ENCODE measurements at places on chromosomes 3 and 15. TPM values are rescaled to one million over a fixed set of nuclear protein-coding genes. Genes with fewer than 3 reads are reported as not detected.

The CHL1 gene
- total RNA-seq, result 10.0 TPM

The TP63 gene
- 190 TPM for total RNA-seq

The SKIC8 gene
- total RNA-seq, result 38.3 TPM

- no peak for ATAC-seq
Observed at GRCh38 chr15:48553559-48553958, 92.0 kb downstream of the FBN1 start.

- no peak for ATAC-seq
Observed at GRCh38 chr15:92104072-92104471, 250.6 kb downstream of the SLCO3A1 start.

The ANKRD34C gene
- total RNA-seq, result not detected

- peak; percentile 73 for ATAC-seq
Observed at GRCh38 chr3:127710155-127710941, 37.6 kb downstream of the ABTB1 start.

The SAMD7 gene
- total RNA-seq, result not detected

DNA sequence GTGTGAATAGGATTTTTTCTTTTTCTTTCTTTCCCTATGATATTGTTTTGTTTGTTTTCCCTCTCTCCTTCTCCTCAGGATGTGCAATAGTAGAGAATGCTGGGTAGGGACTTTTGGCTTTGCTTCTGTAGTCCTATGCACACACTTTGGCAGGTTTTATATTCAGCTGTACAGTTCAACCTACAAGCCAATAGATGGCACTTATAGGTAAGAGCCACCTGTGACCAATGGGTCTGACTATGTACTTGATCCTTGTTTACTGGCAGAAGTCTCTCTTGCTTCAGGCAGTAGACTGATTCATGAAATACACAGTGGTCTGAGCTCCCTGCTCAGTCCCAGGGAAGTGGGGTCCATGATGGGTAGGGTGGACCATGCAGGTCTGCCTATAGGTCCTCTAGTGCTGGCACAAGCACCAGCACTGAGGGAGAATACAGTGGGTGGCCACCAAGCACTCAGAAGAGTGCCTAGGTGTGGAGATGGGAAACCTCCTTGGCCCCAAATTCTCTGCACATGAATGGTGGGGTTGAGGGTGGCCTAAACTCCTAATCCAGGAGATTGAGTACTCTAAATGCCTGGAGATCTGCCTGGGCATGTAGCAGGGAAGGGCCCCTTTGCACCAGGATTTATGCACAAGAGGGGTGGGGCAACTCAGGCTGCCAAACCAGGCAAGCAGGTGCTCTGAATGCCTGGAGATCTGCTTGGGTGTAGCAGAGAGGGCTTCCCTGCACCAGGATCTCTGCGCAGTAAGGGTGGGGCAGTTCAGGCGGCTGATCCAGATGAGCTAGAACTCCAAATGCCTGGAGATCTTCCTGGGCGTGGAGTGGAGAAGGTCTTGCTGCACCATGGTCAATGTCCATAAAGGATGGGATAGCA is 176.1 kb downstream of the DOCK3 start:
- ATAC-seq, result peak; percentile 98

DNA sequence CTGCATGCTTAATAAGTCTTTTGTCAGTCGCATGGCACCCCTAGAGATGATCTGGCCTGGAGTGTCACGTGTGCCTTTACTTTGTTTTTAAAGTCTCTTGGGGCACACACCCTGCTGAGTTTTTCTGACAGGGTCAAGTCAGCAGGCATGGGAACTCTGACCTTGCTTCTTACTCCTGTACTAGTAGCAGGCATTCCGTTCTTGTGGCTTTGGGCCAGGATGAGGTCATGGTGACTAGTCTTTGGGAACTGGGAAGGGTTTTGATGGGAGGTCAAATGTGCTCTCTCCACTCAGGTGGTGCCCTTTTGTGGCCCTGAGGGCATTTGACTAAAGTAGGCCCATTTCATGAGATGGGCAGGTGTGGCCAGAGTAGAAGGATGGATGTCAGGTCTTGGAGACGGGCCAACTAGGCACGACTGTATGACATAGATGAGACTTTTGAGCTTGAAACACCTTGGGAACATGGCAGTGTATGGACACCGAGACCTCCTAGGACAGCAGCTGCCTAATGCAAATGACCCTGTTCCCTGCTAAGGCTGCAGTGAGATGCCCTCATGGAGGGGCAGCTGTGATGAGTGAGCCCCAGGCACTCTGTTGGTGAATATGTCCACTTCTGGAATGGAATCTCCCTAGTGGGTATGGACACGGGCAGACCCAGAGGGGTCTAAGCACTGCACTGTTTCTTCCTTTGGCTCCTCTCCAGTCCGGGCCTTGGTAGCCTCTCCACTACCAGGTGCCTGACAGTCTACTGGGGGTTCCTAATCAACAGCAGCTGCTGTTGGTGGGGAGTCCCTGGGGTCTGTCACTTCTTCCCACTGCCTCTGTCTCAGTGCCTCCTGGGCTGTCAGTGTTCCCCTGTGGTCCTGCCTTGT is 16.4 kb downstream of the SRPRB start:
- peak; percentile 74 for ATAC-seq

DNA sequence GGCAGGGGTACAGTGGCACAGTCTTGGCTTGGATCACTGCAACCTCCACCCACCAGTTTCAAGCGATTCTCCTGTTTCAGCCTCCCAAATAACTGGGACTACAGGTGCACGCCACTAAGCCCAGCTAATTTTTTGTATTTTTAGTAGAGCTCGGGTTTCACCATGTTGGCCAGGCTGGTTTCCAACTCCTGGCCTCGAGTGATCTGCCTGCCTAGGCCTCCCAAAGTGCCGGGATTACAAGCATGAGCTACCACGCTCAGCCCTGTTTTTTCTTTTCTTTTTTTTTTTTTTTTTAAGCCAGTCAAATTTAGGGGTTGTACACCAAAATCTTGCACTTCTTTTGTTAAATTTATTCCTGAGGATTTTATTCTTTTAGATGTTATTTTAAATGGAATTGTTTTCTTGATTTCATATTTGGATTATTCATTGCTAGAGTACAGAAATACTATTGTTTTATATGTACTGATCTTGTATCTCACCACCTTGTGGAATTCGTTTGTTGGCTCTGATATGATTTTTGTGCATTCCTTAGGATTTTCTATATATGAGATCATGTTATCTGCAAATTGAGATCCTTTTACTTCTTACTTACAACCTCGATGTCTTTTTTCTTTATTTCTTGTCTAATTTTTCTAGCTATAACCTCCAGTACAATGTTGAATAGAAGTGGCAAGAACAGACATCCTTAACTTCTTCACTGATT is 65.6 kb downstream of the ZNF609 start:
- no peak for ATAC-seq

DNA sequence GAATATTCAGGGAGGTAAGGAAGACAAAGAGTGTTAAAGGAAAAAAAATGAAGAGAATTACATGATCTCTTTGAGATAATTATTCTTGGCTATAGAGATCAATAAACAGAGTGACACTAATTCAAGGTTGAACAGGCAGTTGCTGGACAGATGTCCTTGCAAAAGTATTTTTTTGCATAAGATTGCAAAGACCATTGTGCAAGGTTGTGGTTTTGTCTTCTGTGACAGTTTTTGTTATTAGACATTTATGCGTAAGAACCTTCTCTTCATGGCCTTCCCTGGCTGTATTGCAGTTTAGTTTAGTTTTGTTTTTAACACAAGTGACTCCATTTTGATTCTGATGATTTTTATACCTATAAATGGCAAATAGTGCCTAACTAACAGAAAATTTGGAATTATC is 682.8 kb upstream of the ARPP21 start:
- no peak for ATAC-seq

- peak; percentile 20 for ATAC-seq
Observed at GRCh38 chr3:194315965-194316361, 35.2 kb downstream of the CPN2 start.

DNA sequence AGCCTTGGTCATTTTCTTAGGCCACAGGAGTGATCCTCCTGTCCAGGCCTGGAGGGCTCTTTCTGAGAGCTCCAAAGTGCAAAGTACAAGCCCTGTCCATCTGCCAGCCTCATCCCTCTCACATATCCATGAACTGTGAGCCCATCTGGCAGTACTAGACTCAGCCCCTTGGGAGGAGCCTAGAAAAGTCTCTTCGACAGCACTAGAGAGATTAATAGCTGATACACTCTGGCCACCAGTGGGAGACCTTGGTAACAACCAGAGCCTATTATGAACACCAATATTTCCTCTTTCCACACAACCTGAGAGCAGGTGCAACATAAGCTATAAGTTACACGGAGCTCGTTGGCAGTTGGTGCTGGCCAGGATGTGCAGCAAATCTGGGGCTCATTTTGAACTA is 59.5 kb upstream of the DCLK3 start:
- no peak for ATAC-seq
